ENCODE measurements at places on chromosomes 5 and 9.

GRCh38 chr9:100011062-100011681 is 87.6 kb downstream of the ERP44 start:
- DNase-seq = no peak

DNA sequence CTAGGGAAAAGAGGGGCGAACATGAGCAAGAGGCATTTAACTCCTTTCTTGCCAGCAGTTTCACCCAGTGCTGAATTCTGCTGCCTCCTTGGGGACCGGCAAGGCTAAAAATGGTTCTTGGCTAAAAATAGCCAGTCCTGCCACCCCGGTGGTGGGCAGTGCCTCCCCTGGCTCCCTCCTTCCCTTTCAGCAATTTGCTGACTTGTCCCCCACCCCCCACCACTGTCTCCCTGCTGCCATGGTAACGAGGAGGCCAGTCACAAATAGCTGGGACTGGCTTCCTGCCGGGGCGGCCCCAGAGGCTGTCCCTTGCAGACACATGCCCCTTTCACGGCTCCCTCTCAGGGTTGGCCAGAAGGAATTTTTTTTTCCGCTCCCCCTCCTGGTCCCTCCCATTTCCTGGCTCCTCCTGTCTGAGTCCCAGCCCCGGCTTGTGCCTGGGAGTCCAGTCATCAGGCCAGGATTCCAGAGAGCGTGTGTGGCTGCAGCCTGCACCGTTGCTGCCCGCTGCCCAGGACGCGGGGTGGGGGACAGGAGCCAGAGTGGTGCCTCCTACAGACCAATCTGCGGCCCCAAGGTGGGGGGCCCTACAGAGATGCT is 130.3 kb downstream of the RGS3 start:
- no peak for DNase-seq

DNA sequence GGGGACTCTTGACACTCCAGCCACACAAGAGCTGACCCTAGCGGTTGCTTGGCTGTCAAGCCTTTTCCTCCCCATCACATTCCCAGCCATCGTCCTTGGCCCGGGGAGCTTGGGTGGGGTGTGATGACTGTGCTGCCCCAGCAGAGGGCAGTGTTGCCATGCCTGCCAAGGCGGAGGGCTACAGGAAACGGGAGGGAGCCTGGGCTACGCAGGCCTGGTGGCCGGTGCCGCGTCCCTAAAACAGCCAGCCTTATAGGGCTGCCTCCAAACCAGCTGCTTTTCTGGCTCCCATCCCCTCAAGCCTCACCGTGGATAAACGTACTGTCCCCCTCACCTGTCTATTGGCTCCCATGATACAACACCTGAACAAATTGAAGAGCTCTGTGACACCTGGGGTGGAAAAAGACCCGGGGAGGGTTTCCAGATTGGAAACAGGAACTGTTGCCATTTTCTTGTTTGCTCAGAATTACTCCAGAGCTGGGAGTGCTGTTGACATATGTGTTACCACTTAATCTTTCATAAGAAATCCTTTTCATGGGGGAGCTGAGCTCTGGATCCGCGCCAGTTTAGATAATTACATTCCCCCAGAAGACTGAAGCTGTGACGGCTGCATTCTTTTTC is 72.8 kb upstream of the ASTN2 start:
- DNase-seq = no peak

DNA sequence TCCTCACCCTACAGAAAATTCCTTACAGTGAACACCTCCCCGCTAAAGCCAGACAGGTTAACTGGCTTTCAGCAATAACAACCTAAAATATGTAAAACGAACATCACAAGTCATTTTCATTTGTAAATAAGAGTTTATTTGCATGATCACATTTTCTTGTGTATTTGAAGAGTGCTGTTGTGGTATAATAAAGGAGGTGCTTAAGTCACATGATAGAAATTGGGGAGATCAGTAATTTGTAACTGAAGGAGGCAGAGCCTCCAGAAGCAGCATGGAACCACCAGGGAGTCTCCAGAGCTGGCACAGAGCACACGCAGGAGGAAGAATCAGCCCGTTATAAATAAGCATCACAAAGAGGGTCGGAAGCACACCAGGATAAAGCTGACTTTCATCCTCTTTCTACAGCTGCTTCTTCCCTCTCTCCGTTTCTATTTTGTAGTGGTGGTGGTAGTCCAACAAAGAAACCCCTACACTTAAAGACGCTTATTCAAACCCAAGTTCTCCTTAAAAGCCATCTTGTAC is 210.6 kb downstream of the MAPKAP1 start:
- no peak for DNase-seq

- DNase-seq = no peak
Measured at GRCh38 chr9:89139455-89139854, 39.2 kb downstream of the SHC3 start.

GRCh38 chr5:53923961-53924360 is 363.5 kb downstream of the NDUFS4 start:
- DNase-seq = no peak

DNA sequence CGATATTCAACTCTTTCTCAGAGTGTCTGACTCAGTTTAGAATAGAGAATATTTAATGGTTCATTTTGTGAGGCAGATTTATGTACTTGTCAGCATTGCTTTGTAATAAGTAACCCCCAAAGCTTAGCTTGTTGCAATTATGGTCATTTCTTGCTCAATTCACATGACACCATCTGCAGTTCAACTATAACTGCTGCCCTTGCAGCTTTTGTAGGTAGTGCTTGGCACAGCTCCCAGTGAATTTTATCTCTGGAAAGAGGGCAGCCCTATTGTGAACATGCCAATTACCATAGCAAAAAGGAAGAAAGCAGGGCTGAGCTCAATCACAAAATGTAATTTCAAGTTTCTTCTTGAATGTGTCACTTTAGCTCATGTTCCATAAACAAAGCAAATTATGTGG is 1587.7 kb upstream of the ACO1 start:
- no peak for DNase-seq

GRCh38 chr5:141883184-141883891 is 5.1 kb upstream of the PCDH1 start:
- DNase-seq = no peak

GRCh38 chr5:171651102-171651501 is 134.5 kb upstream of the SMIM23 start:
- no peak for DNase-seq

DNA sequence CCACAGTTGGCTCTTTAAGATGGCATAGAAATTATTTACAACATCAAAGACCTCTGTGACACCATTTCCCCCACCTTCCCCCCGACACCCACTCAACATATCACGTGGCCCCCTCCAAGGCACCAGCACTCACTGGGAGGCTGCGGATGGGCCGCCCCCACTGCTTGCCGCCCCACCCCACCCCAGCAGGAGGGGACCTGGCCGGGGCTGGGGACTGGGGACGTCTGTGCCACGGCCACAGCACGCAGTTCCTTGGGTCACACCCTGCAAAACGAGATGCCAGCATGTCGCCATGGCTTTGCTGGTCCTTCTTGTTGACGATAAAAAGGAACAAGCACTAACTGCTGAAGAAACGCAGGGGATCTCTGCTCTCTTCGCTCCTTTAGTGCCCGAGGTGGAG is 257.4 kb upstream of the NFIL3 start:
- DNase-seq = no peak

DNA sequence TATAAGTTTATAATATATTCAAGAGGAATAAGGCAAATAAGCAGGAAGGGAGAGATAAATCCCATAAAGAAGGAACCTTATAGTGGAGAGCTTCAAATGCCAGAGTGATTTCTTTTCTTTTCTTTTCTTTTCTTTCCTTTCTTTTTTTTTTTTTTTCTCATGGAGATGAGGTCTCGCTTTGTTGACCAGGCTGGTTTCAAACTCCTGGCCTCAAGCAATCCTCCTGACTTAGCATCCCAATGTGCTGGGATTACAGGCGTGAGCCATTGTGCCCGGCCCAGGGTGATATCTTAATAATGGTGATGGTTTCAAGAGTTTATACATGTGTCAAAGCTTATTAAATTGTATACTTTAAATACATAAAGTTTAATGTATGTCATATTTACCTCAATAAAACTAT is 19.6 kb upstream of the FOCAD start:
- no peak for DNase-seq

- no peak for DNase-seq
Measured at GRCh38 chr9:130825351-130825651, 9.8 kb upstream of the ABL1 start.

All from stimulated activated CD8-positive, alpha-beta memory T cell treated with anti-CD3 and anti-CD28 coated beads, Interleukin-2, amount 100 ng/mL, for 1 hour (primary cell).